ENCODE measurements at places on chromosomes 5 and 9.

DNA sequence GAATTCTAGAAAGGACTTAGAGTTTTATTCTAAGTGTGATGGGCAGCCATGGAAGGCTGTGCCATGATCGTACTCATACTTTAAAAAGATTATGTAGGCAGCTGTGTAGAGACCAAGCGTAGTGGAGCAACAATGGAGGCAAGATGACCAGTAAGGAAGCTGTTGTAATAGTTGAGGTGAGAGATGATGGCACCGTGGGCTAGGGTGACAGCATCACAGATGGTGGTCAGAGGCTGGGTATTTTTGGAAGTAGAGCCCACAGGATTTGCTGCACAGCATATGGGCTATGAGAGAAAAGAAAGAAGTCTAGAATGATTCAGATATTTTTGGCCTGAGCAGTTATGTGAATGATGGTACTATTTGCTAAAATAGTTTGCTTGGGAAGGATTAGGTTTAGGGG lies 7.7 kb downstream of the ARHGAP26 start:
- DNase-seq: no peak

- DNase-seq: no peak
Measured at GRCh38 chr9:127506117-127506813, 55.0 kb downstream of the LRSAM1 start.

- no peak for DNase-seq
Measured at GRCh38 chr5:51632793-51633192, 249.5 kb downstream of the ISL1 start.

DNA sequence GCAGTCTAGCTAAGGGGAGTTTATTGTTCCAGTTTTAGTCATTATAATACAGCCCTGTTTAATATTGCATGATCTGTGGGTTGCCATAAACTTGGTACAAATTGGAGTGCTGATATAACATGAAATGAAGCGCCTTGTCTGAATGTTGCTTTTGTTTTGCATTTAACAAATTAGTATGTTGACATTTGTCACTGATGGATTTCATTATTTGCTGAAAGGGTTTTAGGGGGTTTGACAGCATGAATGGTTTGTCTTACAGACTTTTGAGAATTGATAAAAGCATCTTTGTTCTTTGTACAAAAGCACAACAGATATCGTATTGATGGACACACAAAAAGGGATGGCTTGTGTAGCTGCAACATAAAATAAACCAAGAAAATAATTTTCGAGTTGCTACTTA lies 178.3 kb downstream of the AOPEP start:
- no peak for DNase-seq

- no peak for DNase-seq
Measured at GRCh38 chr9:108852079-108852478, 3.7 kb downstream of the ACTL7B start.

Measured in activated naive CD8-positive, alpha-beta T cell treated with anti-CD3 and anti-CD28 coated beads for 36 hours (primary cell).